ENCODE measurements at places on chromosomes 3 and 15.

DNA sequence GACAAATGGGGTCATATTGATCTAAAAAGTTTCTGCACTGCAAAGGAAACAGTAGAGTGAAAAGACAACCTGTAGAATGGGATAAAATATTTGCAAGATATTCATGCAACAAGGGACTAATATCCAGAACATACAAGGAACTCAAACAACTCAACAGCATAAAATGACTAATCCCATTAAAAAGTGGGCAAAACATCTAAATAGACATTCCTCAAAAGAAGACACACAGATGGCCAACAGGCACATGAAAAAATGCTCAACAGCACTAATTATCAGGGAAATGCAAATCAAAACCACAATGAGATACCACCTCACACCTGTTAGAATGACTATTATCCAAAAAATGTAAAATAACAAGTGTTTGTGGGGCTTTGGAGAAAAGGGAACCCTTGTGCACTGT is 8.8 kb downstream of the SLC12A8 start:
- DNase-seq, result no peak

GRCh38 chr15:68599560-68600071 is 20.8 kb downstream of the CORO2B start:
- DNase-seq, result no peak

- DNase-seq, result no peak
Observed at GRCh38 chr3:74387111-74387735, 227.2 kb downstream of the CNTN3 start.

DNA sequence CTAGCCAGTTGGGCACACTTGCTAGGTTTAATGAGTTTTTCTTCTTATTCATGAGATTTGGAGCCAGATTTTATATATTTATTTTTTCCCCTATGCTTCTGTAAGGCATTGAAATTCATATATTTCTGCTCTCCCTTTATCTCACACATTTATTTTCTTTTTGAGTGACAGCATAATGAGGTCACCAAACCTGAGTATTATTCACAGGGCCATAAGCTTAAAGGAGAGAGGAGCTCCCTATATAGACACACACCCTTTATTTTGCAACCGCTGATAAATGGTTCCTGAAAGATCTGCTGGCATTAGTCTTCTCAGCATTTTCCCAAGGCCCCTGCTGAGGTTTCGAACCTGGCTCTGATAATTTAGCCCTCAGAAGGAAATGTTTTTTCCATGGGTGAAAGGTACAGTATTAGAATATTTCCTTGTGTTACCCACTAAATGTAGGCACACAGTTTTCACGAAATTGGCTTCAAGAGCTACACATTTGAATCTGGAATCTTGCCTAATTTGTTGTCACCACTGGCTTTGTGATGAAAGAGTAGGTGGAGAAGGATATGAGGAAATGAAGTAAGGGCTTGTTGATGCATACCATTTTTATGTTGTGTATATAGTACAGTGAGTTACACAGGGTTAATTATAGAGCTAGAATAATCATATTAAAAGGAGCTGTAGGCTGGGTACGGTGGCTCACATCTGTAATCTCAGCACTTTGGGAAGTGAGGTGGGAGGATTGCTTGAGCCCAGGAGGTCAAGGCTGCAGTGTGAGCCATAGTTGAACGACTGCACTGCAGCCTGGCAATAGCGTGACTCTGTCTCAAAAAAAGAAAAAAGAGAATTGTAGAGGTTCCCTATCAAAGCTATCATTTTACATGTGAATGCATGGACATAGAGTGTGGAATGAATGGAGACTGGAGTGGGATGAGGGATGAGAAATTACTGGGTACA is 6.5 kb downstream of the KLHL18 start:
- DNase-seq, result no peak

DNA sequence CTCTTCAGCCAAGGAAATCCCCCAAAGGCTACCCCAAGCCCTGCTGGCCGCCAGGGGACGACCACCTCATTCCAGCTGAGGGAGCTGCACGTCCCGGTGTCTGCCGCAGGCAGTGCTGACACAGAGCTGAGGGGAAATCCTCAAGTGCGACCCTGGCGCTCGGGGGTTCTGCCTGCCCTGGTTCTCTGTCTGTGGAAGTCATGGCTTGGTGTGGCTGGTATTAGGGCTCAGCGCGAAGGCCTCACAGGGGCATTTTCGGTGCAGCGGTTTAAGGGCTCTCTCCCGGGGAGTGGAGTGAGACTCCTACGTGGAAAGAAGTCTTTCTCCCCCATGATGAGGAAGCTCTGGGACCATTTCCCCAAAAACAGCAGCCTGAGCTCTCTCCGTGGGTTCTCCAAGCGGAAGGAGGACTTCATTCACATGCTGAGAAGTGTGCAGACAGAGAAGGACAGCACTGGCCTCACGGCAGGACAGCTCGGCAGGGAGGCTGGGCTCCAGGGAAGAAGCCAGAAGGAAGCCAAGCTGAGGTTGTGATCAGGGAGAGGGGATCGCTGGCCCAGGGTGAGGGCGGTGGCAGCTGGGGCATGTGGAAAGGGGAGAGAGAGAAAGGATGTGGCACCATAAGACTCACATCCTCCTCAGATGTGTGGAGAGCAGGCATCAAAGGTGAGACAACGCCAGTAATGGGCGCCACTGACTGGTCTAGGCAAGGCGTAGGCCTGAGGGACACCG is 48.6 kb downstream of the KLF15 start:
- DNase-seq, result no peak

DNA sequence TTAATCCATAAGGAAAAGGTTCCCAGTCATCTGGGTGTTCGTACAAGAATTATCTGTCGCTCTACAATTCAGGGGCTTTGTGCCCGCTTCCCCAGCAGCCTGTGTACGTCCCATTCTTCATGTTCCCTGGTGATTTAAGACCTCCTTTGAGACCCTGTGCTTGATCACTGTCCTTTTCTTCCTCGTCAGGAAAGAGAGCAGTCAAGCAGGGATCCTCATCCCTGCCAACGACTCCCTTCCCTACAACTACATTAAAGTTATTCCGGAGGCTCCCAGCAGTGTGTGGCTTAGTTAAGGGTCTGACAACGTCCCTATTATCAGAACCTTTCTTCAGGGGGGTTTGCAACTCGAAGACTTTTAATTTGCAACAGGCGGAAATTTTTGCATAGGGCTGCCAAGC is 175.7 kb downstream of the FOXP1 start:
- DNase-seq, result no peak

DNA sequence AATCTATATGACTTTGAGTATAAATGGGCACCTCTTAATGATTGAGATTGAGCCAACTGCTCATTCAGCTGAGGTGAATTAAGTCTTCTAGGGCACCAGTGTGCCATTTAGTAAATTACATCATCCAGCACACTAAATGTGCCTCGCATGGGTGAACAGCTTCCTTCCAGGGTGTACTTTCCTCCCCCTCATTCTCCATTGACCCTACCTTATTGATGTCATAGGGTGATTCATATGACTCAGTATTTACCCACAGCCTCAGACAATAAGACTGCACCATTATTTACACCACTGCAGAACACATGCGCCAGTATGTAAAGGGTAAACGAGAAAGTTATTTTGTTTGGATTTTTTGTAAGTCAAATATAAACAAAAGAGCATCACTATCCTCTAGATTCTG is 185.2 kb upstream of the ARL6 start:
- DNase-seq, result no peak

- no peak for DNase-seq
Observed at GRCh38 chr3:86228101-86228500, 762.8 kb downstream of the VGLL3 start.
